CD4-positive, alpha-beta T cell treated with Interferon gamma for 1 hour (primary cell): ENCODE measurements at places on chromosomes 16 and 17.

DNA sequence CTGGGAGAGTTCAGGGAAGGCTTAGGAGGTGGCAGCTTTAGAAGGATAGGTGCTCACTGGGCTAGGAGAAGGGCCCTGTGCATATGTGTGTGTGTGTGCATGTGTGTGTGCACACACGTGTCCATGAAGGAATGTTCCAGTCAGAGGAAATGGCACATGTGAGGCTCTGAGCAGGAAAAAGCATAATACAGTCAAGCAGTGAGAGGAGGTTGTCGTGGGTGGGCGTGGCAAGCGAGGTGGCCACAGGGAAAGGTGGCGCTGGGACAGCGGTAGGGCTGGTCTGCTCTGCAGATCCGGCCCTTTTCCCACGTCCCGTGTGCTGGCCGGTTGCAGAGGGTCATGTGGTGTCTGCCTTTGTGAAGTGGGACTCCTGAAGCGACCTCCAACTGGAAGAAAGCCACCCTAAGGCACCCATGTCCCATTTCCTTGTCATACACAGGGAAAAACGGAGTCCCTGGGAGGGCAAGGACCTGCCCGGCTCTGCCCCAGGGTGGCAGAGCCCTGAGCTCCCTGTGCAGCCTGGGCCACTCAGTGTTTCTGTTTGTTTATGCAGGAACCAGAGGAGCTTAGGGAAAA is 40.1 kb downstream of the NT5M start:
- no peak for DNase-seq

DNA sequence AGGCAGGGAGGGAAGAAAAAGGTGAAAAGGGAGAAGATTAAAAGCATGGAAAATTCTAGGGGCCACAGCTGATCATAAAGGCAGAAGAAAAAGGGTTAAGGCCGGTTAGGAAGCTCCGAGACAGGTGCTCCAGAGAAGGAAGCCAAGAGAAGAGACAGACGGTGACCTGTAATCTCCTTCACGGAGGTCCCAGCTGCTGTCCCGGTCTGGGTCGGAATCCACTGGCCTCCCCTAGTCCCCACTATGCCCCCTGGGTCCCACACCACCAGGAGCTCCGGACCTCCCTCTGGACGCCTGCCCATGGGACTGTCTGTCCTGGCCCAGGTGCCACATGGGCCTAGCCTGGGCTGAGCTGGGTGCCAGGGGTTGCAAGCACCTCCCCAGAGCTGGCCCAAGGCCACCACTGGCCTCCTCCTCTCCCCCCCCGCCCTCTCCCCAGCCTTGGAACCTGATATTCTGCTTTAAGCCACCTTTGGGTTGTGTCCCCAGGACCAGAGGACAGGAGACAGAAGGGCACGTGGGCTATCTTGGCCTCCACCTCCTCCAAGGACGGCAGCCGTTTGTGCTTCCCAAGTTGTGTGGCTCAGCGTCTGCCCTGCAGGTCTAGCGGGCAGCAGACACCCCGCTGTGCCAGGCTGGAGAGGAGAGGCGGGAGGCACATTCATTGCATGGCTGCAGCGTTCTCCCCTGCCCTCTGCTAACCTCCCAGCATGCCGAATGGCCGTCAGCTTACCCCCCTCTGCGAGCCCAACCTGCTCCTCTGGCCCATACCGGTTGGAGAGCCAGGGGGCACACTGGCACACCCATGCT is 102.4 kb downstream of the ENGASE start:
- no peak for DNase-seq

- no peak for DNase-seq
Measured at GRCh38 chr17:67624886-67625656, 92.7 kb upstream of the NOL11 start.

DNA sequence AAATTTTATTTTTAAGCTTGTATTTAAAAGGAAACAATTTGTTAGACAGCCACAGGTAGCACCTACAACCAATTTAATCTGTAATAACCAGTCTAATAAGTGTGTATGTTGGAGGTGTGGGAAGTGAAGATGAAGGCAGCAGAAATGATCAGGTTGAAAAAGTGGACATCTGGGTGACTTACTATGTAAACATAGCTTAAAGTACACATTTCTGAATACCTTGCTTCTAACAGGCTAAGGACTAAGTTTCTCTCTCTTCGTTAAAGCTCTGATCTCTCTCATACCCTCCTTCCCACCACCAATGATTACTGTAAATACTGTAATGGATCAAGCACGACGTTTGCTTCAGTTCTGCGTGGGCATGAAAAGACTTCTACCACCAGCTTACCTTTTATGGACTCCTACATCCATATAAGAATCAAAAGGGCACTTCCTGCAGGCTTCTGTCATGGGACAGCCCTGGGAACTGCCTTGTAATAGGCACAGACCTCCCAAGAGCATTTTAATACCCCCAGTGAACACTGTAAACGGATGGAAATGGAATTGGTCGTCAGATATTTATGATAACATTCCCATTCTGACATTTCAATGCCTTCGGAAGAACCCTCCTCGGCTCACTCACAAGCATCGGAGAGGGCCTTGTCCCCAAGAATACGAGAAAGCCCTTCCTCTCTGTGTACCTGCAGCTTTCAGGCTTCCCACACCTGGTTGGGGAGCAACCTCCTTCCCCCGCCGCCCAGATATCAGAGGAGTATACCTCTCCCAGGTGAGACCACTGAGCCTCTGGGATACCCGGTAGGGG is 700 bp downstream of the CCDC43 start:
- DNase-seq: no peak

DNA sequence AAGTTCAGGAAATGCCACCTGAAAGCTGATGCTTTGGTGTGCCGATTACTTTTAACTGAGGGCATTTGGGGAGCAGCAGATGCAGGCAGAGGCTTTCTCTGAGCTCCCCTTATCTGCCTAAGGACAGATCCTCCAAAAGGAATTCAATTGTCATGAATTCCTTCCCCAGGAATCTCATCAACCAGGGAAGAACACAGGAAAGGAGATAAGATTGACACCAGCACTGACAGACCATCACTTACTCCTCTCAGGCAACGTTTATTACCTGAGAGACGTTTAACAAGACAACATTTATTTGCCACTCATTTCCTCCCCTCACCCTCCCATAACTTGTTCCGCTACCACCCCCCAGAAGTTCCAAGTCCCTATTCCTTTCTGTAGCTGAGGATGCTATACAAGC is 17.6 kb upstream of the CDRT4 start:
- DNase-seq: no peak

DNA sequence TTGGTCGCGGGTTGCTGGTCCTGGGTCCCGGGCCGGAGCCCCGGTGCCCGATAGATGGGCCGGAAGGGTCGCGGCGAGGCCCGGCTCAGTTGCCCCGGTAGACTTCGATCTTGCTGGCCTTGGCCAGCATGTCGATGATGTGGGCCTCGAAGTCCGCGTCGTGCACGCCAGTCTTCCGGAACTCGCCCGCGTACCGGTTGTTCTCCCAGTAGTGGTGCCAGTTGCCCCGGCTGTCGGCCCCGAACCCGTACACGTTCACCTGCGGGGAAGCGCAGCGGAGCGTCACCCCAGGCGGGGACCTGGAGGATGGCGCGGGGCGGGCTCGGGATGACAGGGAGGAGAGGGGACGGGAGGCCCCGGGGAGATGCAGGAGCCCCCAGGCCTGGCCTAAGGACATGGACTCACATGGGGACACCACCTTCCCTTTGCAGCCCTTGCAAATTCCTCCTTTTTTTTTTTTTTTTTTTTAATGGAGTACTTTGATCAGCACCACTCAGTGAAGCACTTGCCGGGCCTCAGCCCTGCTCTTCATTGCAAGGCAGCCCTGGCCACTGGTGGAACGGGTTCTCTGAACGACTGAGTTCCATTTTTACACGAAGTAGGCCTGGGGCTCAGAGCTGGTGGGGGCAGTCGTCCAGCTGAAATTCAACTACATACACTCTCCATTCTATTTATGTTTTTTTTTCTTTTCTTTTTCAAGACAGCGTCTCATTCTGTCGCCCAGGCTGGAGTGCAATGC is 35.1 kb downstream of the DDX19A start:
- DNase-seq: no peak

DNA sequence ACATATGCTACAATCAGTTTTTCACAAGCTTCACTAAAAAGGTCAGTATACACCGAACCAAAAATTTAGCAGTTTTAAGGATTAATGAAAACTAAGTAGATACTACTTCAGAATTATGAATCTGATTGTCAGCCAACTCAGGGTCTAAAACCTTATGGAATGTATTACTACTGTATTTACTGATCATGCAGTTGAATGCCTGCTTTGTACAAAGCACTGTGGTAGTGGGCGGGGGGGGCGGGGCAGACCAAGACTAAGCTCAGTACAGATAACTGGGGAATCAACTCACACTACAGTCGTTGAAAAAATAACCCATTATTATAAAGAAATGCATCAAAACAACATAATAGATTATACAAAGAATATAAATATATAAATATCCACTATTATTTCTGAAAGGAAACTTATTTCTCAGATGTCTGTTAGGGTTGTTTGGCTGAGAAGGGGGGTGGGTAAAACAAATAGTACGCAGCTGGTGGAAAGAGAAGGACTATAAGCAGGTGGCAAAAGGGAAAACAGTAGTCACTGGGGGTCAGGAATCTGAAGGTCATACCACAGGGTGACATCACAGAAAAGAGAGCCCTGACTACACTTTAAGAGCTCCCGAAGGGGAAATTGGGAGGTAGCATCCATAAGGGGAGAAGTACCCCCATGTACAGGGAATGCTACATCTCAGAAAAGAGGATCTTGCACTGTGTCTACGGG is 109.4 kb upstream of the AXIN2 start:
- DNase-seq: no peak

- DNase-seq: no peak
Measured at GRCh38 chr16:85067426-85067825, 39.8 kb downstream of the KIAA0513 start.

GRCh38 chr17:83101805-83102480 is 22.5 kb downstream of the METRNL start:
- no peak for DNase-seq

DNA sequence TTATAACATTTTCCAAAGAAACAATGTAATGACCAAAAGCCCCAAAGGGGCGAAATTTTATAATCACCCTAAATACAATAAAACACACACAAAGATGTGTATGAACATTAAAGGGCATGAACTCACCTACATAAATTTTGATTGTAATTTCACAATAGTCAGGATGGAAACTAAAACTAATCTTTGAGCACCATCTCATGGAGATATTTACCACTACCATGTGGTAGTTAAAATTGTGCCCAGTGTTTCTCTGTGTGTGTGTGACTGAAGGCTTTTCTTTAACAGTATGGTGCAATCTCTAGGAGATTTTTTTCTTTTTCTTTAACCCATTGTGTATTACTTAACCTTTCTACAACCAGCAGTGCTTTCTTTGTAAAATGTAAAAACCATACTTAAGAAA is 19.7 kb upstream of the MEIOC start:
- DNase-seq: no peak

DNA sequence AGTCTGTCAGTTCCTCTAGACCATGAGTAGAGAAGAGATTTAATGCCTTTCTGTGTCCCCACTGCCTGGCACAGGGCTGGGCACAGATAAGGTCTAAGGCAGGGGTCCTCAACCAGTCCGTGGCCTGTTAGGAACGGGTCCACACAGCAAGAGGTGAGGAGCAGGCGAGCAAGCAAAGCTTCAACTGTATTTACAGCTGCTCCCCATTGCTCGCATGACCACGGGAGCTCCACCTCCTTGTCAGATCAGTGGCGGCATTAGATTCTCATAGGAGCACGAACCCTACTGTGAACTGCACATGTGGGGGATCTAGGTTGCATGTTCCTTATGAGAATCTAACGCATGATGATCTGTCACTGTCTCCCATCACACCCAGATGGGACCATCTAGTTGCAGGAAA is 1.8 kb downstream of the B9D1 start:
- no peak for DNase-seq

DNA sequence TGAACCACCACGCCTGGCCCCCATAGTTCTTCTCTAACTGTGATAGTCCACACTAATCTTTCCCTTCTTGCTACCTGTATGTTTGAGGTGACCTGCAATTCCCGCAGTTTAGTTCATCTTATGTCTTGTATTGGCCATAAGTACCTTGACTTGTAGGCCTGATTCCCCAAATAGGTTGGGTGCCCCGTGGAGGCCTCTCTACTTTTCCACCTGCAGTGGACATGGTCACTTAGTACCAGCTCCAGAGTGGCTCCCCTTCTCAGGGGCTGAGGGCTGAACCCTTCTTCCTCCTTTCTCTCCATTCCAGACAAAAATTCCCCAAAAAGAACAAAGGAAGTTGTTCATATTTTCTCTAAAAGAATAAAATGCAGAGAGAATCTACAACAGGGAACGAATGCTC is 33.5 kb upstream of the CES5A start:
- no peak for DNase-seq

- DNase-seq: no peak
Measured at GRCh38 chr17:42386777-42387657, 1.2 kb downstream of the STAT3 start.

DNA sequence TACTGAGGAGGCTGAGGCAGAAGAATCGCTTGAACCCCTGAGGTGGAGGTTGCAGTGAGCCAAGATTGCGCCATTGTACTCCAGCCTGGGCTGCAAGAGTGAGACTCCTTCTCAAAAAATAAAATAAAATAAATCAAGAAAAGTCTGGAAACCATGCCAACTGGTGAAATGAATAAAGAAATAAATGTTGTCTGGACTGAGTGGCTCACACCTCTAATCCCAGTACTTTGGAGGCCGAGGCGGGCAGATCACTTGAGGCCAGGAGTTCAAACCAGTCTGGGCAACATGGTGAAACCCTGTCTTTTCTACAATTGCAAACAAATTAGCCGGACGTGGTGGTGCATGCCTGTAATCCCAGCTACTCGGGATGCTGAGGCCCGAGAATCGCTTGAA is 744 bp upstream of the LRRC37A3 start:
- no peak for DNase-seq

DNA sequence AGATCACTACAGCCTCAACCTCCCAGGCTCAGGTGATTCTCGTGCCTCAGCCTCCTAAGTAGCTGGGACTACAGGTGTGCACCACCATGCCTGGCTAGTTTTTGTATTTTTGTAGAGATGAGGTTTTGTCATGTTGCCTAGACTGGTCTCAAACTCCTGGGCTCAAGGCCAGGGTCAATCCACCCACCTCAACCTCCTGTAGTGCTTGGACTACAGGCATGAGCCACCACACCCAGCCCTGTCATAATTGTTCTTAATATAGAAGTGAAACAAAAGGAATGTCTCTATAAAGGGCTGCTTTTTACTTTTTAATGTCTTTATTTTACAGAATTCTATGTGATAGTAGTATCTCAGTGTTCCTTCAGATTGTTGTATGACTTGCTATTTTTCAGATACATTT is 345.2 kb upstream of the TBX2 start:
- DNase-seq: no peak

DNA sequence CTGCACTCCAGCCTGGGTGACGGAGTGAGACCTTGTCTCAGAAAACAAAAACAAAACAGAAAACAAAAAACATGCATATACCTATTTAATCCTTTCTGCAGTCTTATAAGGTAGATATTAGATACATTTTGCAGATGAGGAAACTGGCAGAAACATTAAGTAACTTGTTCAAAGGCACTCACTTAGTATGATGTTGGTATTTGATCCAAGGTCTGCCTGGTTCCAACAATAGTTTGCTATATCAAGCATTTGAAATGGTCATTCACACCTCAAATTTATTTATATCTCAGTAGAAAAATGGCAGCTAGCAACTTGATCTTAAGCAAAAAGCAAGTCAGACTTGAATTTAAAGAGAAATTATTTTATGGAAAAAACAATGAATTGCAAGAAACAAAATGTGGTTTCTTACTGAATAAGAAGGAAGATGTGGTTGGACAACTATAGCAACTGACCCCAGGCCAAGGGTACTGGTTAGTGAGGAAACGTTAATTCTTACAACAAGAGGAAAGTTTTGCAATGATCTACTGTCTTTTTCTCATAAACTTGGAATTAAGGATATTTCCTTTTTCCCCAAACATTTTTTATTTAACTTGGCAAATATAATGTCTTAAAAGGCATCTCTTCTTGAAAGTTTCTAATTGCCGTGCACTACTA is 19.7 kb downstream of the DHRS7B start:
- DNase-seq: no peak
